ENCODE measurements at places on chromosomes 7 and 10.

DNA sequence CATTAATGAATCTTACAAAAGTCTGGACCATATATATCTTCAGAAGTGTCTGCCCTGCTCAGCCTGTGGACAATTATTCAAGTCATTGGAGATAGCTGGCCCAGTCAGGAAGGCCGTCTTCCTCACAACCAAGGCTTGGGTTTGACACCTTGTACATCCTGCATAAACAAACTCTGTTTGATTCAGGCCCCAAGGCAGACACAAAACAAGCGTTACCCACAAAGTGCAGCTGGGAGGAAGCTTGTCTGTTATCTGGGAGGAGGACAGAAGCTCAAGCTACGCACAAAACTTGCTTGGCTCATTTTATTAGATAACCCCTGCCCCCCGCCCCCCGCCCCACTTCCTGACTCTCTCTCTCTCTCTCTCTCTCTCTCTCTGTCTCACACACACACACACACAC, 166.9 kb upstream of the WDR11 start:
- DNase-seq, result no peak

GRCh38 chr7:44220358-44221112, 19.8 kb downstream of the YKT6 start:
- DNase-seq, result no peak

GRCh38 chr7:53904355-53904754, 637.8 kb upstream of the VSTM2A start:
- DNase-seq, result no peak

- no peak for DNase-seq
Measured at GRCh38 chr7:149607683-149608082, 110.1 kb upstream of the ZNF746 start.

DNA sequence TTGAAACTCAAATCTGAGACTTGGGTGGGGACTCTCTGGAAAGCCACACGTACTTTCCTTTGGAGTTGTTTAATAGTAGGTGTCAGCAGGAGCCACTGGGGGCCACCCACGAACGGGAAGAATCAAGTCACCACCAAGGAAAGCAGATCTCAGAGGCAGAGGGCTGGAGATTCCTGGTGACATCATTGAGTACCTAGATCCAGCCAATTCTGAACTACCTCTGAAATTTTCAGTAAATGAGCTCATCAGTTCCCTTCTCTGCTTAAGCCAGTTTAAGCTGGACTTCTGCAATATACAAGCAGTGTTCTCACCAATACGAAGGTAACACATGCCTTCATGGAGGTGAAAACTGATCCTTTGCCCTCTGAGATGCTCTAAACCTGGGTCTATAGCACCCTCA, 99.3 kb upstream of the SORCS3 start:
- DNase-seq, result no peak

DNA sequence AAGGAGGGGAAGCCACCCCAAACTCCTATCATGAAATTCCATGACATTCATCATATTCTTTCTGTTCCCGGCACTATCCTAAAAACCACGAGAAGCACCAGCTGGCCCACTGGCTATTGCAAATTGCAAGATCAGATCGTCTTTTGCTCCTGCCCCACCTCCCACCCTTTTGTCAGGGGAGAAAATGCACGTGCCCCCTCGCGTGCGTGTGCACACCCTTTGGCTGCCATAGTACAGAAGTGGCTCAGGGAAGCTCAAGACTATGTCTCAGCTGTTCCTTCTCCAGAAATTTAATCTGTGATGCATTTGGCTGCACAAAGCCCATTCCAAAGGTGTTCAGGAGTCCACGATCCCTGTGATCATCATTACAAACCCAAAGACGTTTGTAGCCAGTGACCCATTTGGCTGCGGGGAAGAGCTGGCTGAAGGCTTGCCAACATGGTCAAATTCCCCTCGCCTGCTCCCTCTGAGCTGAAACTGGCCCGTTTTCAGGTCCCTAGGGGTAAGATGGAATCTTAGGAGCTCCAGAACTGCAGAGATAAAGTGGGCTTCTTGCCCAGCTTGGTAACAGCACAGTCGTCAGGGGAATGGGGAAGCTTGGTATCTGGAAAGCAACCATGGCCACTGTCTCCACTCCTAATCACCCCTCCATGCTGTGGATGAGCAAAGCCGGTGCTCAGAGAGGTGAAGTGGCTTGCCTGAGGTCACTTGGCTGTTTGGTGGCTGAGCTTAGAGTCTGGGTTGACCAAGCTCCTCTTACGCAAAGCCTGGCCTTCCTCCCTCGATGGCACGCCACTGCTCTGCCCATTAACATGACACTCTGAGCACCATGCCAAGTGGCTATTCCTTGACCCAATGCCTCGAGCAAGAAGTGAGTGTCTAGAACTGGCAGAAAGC, 155.4 kb downstream of the NEURL1 start:
- no peak for DNase-seq

DNA sequence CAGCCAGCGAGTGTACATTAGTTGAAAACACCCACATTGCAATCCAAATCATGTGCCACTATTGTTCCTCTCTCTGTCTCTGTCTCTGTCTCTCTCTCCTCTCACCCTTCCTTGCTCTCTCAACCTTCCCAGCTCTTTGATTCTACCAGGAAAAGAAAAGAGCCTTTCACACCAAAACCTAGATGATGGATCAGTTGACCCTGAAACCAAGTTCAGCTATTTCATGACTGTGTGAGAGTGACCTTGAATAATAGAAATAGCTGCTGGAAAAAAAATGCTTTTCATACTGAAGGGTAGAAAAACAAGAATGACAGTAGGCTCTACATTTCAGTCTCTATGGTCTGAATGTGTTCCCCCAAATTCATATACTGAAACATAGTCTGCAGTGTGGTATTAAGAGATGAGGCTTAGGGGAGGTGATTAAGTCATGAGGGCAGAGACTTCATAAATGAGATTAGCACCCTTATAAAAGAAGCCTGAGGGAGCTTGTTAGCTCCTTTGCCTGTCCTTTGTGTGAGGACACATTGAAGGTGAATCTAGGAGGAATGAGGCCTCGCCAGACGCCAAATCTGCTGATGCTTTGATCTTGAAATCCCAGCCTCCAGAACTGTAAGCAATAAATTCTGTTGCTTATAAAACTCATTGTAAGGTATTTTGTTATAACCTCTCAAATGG, 65.2 kb downstream of the LYZL1 start:
- no peak for DNase-seq

DNA sequence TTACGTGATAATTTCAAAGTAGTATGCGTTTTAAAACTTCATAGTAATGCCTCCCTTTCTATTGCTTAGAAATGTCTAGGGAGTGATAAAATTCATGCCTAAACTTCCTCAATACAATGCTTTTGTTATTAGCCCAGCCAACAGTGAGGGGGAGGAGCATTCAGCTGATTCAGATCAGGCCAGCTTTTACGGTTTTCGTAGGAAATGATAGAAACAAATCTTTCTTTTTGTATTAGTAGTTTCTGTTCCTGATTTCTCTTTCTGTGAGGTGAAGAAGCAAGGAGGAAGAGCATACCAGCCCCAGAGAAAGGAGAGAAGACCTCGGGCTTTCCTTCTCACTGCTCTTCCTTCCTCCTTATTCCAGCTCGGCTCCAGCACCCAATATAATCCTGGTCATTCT, 35.2 kb upstream of the ITPRID1 start:
- DNase-seq, result no peak
